Activated T-helper 2 cell treated with anti-CD3 and anti-CD28 coated beads, Interferon-gamma antibody, Interleukin-2, Interleukin-4, amounts not matched to agents 10 μg/mL and 5 μg/mL and 100 μg/mL, durations not matched to agents 14 hours and 24 hours and 36 hours (primary cell): ENCODE measurements at places on chromosomes 6 and 20.
A peak's percentile ranks its signal among the peaks of the same experiment; 100 is the strongest.

DNA sequence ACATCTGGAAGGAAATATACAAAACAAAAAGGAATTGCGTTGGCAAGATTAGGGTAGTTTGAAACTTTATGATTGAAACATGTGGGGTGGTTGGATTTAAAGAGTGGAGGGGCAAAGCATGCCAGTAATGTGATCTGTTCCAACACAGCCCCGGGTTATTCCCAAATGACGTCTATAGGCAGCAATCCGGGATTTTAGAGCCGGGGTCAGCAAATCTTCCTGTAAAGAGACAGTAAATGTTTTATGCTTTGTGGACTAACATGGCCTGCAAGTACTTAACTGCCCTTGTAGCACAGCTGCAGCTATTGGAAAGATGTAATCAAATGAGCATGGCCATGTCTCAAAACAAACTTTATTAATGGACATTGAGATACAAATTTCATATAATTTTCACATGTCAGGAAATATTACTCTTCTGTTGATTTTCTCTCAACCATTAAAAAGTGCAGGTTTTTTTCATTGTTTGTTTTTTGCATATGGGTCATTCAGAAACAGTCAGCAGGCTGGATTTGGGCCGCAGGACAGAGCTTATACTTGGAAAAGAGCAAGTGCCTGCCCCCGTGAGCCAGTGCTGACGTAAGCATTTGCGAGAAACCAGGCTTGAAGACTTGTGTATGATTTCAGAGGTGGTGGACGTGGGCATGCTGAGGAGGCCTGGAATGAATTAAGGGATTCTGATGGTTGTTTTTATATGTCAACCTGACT lies 136.5 kb downstream of the DOK5 start:
- no peak for DNase-seq

DNA sequence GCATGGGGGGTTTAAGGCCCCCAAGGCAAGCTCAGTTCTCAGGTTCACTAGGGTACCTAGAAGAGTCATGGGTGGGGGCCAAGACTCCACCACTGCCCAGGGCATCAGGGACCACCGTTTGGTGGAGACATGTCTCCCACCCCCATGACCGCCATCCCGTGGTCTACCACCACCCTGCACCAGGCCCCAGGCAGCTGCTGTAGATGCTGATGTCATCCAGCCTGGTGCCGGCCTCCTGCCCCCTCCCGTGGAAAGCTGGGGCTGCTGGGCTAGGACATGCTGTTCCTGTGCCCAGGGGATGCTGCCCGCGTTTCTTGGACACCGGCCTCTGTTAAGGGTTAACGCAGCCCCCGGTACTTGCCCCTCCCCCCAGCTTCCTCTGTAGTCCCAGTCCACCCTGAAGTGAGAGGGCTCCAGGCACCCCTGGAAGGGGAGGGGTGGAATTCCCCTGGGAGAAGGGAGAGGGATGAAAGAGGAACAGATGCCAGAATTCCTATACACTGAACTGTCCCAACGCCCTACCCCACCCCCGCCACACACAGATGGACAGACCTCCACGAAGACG lies 587 bp downstream of the IP6K3 start:
- DNase-seq, result no peak

DNA sequence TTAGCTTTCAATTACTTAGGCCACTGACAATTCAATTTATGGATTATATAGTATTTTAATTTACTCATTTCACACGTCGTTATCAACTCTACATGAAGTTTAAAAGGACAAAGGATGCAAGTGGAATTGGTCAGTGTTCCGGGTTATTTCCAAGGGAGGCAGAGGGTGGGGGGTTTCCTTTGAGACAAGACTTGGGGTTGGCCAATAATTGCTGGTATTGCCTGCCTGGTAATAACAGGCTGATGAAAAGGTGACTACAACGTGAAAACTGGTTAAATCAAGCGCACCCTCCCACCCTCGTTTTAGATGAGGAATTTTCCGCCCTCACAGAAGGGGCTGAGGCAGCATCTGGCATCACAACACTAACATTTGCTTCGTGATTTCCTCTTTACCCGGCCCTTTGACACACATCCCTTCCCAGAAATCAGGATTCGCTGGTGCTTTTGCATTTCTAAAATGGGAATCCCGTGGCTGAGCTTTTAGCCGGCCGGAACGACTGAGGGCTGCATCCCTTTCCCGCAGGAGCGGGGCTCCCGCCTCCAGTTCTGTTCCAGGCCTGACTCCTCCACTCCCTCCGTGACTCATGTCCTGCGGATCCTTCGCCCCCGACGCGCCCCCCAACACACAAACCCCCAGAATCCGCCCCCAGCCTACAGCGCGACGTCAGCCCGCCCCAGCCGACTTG lies 999 bp upstream of the PIM1 start:
- no peak for DNase-seq

- DNase-seq, result no peak
Measured at GRCh38 chr6:136551103-136551502, 881 bp upstream of the MAP7 start.

- no peak for DNase-seq
Measured at GRCh38 chr6:69337311-69337710, 459.5 kb downstream of the LMBRD1 start.

GRCh38 chr20:60246751-60247150 lies 288.5 kb downstream of the CDH26 start:
- no peak for DNase-seq

DNA sequence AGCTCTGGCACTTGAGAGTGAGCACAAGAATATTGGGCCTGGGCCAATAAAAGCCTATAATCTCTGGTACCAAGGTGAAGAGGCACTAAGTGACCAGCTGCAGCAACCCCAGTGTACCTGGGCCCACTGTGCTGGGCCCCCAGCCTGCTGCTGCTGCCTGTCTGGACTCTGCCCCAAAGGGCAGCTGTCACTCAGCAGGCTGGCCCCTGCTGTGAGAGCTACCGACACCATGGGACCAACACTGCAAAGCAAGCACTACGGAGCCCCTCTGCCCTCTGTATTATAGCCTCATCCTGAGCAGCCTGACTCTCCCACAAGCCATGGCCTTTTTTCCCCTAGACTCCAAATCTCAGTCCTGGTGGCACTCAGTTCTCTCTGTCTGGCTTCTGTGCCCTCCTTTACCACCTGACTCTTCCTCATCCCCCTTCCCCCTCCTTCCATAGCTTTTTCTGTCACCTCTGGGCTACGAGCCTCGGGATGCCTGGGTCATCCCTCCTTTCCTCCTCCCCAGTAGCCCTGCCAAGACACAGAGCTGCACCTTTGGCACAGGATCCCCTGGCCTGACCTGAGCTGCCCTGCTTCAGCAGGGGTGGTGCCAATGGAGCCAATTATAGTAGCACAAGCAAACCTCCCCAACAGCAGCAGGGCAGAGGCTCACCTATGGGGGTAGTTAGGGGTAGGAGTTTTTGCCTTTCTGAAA lies 14.2 kb downstream of the RRP36 start:
- DNase-seq, result no peak

- no peak for DNase-seq
Measured at GRCh38 chr20:50350510-50351249, 159.5 kb upstream of the PTPN1 start.

- DNase-seq, result no peak
Measured at GRCh38 chr20:24834310-24834709, 114.8 kb upstream of the CST7 start.

- DNase-seq, result no peak
Measured at GRCh38 chr6:108598305-108598863, 37.7 kb downstream of the FOXO3 start.

DNA sequence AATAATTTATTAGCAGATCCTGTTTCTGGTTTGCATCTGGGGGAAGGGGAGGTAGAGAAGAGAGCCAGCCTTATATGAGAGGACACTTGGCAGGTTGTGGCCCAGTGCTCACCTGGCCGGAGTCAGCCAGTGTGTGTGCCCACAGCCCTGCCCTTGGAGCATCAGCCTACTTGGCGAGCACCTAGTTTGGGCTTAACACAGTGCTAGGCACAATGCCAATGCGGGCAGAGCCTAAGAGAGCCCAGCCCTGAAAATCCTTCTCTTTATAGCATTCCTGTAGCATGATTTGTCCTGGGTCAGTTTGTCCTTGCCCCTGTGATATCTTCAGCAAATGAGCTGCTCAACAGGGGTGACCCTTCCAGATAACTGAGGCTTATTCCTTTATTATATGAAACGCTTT lies 73.0 kb downstream of the SLX4IP start:
- DNase-seq, result no peak

GRCh38 chr6:125194941-125195340 lies 41.4 kb downstream of the TPD52L1 start:
- DNase-seq, result no peak

GRCh38 chr6:133889557-133890403 lies 867 bp downstream of the TCF21 start:
- no peak for DNase-seq

- no peak for DNase-seq
Measured at GRCh38 chr20:3890398-3890751, 1.2 kb downstream of the PANK2 start.

DNA sequence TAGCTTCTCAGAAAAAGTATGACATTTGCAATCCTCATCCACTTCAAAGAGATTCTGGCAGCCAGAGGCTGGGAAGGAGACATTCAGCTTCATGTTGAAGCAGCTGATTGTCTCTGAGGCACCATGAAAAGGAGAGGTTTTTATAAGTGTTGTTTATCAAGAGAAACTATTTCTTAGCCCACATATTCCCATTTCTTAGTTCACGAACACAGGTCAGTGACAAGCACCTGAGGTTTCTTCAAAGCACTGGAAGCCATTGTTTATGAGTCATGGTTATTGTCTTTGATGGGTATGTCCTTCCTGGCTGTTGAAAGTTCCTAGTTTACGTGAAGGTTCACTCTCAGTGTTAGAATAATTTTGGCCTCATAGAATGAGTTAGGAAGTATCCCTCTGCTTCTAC lies 3.0 kb upstream of the DDX43 start:
- DNase-seq, result no peak

DNA sequence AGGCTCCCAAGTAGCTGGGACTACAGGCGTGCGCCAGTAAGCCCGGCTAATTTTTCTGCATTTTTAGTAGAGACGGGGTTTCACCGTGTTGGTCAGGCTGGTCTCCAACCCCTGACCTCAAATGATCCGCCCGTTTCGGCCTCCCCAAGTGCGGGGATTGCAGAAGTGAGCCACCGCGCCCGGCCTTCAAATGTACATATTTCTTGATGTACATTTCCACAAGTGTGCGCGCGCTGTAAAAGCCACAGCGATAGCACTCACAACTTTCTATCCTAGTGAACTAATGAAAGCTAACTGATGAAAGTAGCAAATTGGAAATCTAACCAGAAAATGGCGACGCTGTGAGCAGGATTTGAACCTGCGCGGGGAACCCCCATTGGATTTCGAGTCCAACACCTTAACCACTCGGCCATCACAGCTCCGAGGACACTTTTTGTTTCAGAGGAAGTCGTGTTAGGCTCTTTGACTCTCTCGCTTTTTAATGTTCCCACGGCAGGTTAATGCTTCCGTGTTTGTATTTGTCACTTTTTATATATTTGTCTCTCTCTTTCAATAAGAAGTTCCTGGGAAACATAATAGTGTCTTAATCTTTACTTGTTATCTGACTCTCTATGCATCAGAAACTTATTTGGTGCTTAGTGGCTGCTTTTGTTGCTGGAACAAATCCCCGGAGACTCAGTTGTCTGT lies 199.4 kb upstream of the ZNF184 start:
- DNase-seq, result peak; percentile 52

- no peak for DNase-seq
Measured at GRCh38 chr20:58457083-58457695, 58.0 kb downstream of the APCDD1L start.

GRCh38 chr6:138115201-138115600 lies 8.0 kb upstream of the PERP start:
- DNase-seq, result no peak

DNA sequence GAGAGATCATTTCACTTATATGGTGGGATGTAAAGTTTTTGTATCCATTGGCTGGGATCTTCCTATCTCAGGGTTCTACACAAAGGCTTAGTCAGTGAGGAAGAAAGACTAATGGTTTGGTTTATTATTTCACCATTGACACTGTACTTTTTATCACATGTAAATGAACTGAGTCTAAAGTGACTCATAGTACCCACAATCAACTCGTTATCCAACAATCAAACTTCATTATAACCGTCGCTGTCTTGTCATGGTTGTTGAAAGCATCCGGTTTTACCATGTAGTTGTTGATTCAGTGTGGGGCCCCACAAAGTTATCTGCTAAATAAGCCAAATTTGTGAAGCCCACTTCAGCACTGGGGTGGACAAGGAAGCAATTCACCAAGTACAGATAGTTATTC lies 55.8 kb upstream of the MTRF1L start:
- DNase-seq, result no peak

- DNase-seq, result no peak
Measured at GRCh38 chr6:62283796-62284411, 2.1 kb downstream of the KHDRBS2 start.
